ENCODE measurements at places on chromosomes 2 and 18. TPM values are rescaled to one million over a fixed set of nuclear protein-coding genes. Genes with fewer than 3 reads are reported as not detected.

DNA sequence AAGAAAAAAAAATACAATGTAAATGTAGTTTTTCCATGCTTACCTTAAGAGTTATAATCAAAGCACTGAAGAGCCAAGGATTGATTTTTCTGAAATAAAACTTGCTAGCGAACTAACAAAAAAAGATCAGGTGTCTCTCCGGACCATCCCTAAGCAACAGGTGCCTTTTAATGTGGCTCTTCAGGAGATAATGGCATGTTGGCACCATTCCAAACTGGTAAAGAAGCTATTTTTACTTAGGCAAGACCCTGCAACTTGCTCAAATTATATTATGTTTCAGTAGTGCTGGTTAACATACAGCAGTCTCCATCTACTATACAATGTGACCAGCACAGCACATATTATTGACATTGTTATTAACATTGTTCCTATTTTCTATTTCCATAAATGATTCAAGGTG is 2.3 kb upstream of the GCC2 start:
- no peak overlapping the region for H3K4me3 ChIP-seq
- H3K27ac ChIP-seq, result no peak overlapping the region
- DNase-seq, result no peak
- H3K36me3 ChIP-seq, result peaks cover 16% of the 10 kb centered on the region
- no peaks in the 10 kb centered on the region for H3K27me3 ChIP-seq

The GREB1 gene
- total RNA-seq, result 1.4 TPM

The SH3BP4 gene
- not detected for total RNA-seq

The VIT gene
- total RNA-seq, result not detected

- H3K27ac ChIP-seq, result peak overlapping the region; percentile 52
- no peak for DNase-seq
- H3K36me3 ChIP-seq, result peaks cover 52% of the 10 kb centered on the region
- H3K4me1 ChIP-seq, result peaks cover 4% of the 10 kb centered on the region
- H3K27me3 ChIP-seq, result no peaks in the 10 kb centered on the region
Measured at GRCh38 chr2:39008665-39009064, 112.2 kb downstream of the SOS1 start.

The CNPPD1 gene
- total RNA-seq, result 72.0 TPM

The CRYGC gene
- not detected for total RNA-seq

GRCh38 chr2:214816008-214816533 is 6.6 kb upstream of the BARD1 start:
- H3K27ac ChIP-seq, result no peak overlapping the region
- no peak overlapping the region for H3K4me3 ChIP-seq
- no peaks in the 10 kb centered on the region for H3K36me3 ChIP-seq
